ENCODE measurements at places on chromosomes 1 and 21.

GRCh38 chr1:30920827-30921226 is 12.3 kb upstream of the SDC3 start:
- DNase-seq = no peak

GRCh38 chr1:1290238-1290731 is 10.0 kb downstream of the SCNN1D start:
- DNase-seq = peak; percentile 76

- no peak for DNase-seq
These were observed 1.2 kb downstream of the MAN1C1 start for GRCh38 chr1:25617625-25618432.

GRCh38 chr1:46554597-46555381 is 3.3 kb upstream of the KNCN start:
- DNase-seq = no peak

GRCh38 chr1:154568157-154568815 is 708 bp downstream of the CHRNB2 start:
- no peak for DNase-seq

GRCh38 chr1:199129247-199129646 is 490.4 kb downstream of the PTPRC start:
- DNase-seq = no peak

DNA sequence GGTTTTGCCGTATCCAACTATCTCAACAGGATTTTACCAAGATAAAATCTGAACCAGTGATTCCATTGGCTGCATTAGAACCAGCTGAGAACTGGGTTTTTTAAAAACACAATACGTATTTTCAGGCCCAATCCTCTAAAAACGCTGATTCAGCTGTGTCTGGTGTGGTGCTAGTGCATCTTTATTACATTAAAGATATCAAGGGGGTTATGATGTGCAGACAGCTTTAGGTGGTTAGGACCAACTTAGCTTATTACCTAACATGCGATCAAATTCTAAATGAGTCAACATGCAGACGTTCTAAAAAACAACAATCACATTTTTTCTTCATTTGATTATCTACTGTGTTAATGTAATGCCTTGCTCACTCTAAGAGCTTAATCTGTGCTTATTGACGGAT is 32.0 kb upstream of the EXO1 start:
- DNase-seq = no peak

GRCh38 chr1:154752273-154753030 is 117.6 kb downstream of the KCNN3 start:
- no peak for DNase-seq

- no peak for DNase-seq
These were observed 136.8 kb upstream of the IRF2BP2 start for GRCh38 chr1:234746798-234747196.

DNA sequence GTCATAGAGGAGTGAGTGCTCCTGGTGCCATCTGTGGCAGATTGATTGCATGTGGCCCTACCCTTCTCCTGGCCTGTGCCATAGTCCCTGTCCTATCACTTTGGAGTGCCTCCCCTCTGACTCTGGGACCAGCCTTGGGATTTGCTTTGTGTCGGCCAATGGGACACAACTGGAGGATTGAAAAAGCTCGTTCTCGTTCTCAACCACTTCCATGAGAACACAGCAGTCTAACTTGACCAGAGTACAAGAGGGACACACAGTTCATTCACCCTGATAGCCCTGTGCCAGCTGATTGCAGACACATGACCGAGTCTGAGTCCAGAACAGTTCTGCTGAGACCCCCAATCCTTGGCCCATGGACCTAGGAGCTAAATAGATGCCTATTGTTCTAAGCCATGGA is 47.8 kb downstream of the C1orf198 start:
- DNase-seq = no peak

- peak; percentile 80 for DNase-seq
These were observed 32.4 kb downstream of the EIF2D start for GRCh38 chr1:206579747-206580437.

DNA sequence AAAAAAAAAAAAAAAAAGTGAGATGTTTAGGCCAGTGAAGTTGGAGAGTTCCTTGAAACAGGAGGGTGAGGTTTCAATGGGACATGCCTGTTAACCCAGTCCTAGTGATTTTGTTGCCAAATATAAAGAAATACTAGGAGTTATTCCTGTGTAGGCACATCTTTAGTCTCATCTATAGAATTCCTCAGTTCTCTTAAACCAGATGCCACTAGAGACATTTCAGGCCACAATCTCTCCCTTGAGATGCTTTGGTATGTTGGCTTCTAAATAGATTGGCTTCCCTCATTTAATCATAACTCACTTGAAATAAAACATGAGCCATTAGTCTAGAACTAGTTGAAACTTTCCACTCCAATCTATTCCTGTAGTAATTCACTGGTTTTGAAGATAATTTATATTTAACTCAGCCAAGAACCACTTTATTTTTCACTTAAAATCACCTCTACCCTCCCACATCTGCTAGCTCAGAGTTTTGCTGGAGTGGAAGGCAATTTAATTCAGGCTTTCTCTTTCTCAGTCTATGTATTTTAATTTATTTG is 29.8 kb downstream of the GPR137B start:
- DNase-seq = no peak

- DNase-seq = no peak
These were observed 46.0 kb upstream of the SIPA1L2 start for GRCh38 chr1:232675898-232676297.

All from GM13977 (cell line).